ENCODE measurements at places on chromosomes 2 and 18. TPM values are rescaled to one million over a fixed set of nuclear protein-coding genes. Genes with fewer than 3 reads are reported as not detected.
A peak's percentile ranks its signal among the peaks of the same experiment; 100 is the strongest.

DNA sequence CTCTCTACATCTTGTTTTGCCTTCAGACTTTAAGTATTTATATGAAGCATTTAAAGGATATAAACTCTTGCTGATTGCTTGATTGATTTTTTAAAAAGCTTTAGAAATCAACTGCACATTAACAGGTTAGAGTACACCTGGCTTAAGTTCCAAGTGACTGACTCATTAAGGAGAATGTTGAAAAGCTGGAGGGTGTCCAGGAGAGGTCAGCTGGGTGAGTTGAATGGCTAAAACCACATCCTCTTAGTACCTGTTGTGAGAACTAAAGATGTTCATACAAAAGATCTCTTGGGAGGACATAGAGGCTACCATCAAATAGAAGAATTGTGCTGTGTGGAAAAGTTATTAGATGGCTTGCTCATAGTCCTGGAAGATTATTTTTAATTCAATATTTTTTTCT, 206.8 kb downstream of the TXNL1 start:
- no peak for DNase-seq

DSG2 gene
- polyA plus RNA-seq: 41.2 TPM

- DNase-seq: no peak
Observed at GRCh38 chr2:26076001-26076587, 42.2 kb downstream of the RAB10 start.

RABL2A gene
- 2.5 TPM for polyA plus RNA-seq

VSNL1 gene
- polyA plus RNA-seq: 112 TPM

- DNase-seq: peak; percentile 17
Observed at GRCh38 chr2:43636621-43637020, 439 bp upstream of the PLEKHH2 start.

GRCh38 chr2:237393523-237393922, 20.4 kb downstream of the COL6A3 start:
- no peak for DNase-seq

GRCh38 chr2:83956991-83957390, 502.1 kb downstream of the SUCLG1 start:
- no peak for DNase-seq

NTSR2 gene
- polyA plus RNA-seq: not detected

DNA sequence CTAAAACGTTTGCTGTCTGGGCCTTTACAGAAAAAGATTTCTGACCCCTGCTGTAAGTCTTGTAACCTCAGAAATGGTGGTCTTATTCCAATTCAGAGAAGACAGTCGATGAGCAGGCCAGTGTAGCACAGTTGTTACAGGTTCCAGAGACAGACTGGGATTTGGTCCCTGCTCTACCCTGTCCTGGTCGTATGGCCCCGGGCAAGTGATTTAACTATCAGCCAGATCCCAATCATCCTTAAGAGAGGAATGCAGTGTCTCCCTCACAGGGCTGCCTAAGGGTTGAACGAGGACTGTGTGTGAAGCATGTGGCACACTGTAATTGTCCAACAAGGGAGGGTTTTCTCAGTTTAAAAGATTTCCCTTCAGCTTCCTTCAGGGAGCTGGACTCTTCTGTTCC, 47.2 kb downstream of the HK2 start:
- DNase-seq: no peak

DNA sequence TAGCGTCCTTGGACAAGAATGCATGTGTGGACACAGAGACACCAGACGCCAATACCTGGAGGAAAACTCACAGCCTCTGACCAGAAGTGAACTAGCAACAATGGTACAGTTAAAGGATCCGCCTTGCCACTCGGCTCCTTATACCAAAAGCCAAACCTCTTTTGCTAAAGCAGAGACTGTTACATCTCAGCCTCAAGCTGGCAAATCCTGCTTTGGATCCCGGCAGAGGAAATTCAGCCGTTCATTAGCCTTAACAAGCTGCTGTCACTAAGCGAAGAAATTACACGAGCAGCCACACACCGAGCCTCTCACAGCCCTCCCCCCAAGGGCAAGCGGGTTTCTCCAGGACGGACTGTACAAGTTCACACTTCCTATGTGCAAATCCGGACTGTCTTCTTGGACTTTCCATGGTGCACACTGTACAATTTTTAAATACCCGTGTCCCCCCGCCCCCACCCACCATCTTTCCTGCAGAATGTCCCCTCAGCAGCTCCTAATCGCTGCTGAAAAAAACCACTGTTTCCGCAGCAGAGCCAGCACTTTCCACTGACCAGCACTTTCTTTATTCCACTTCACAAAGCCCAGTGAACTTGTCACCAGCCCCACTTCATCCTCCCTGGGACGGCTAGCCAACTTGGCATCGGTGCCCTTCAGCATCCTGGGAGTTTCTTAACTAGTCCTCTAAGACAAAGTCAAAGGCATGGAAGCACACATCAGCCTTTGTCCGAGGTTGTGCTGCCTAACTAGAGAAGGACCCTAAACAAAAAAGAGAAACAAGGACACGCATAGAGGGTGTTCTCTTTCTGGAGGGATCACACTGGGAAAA, 1.5 kb downstream of the KLF7 start:
- peak; percentile 25 for DNase-seq

RAPGEF4 gene
- polyA plus RNA-seq: 1.7 TPM

- DNase-seq: no peak
Observed at GRCh38 chr2:75030218-75031009, 72.0 kb downstream of the POLE4 start.

DNA sequence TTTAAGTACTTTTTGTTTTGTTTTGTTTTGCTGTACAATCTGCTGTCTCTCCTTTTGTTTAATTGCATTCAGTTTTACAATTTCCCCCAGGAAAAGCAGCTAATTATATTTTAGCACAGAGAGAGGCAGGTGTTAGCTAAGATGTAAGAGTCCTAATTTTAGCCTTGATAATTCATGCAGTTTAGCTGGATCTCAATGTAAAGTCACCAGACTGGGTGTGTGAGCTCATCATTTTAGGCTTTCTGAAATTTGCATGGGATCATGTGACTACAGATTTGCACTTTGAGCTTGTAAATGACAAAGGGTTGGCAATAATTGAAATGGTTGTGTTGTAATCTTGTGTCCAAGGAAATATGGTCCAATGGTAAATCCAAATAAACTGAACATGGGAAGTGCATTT, 68.5 kb downstream of the ETAA1 start:
- DNase-seq: no peak

DNA sequence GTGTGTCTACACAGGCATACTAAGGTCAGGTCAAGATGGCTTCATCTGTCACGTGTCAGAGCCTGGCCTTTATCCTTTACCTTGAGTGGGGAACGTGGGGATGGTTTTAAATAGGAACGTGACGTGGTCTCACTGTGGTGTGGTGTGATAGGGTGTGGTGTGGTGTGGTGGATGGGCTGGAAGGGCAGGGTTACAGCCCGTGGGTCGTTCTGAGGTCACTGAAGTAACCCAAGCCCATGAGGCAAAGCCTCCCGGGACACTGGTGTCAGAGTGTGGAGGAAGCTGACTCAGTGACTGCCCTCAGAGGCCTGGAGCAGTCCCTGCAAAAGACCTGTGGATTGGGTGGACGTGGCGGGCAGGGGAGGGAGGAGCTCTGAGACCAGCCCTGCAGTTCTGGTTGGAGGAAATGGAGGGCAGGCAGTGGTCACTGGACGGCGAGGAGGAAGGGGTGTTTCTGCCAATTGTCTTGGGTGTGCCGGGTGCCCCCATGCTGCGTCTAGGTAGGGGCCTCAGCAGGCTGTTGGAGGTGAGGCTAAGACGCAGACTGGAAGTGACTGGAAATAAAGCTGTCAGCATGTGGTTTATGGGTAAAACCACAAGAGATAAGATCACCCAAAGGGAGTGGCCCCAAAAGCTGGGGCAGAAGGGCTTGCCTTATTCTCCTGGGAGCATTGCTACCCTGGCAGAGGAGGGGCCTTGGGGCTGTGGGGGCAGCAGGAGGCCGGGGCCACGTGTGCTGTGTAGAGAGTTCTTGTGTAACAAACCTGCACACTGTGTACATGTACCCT, 84.8 kb downstream of the SH3RF3 start:
- DNase-seq: no peak

- no peak for DNase-seq
Observed at GRCh38 chr2:177636672-177637071, 244.1 kb downstream of the AGPS start.

DNA sequence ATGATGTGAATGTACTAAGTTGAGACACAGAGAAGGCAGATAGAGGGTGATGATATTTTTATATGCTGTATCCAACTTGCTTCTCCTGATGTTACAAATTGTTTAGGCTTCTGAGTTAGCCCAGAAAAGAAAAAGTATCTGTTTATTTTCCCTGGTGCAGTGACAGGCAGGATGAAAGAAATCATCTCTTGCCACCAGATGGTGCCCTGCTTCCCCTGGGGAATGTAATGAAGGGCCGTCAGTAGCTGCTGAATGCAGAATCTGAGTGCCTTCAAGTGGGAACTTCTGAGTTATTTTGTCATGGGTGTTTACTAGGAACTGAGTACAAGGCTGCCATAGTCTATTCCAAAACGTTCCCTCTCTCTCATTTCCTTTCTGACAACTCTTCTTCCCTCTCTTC, 525.6 kb downstream of the MBD2 start:
- peak; percentile 55 for DNase-seq

SH3RF3 gene
- 0.16 TPM for polyA plus RNA-seq

DNA sequence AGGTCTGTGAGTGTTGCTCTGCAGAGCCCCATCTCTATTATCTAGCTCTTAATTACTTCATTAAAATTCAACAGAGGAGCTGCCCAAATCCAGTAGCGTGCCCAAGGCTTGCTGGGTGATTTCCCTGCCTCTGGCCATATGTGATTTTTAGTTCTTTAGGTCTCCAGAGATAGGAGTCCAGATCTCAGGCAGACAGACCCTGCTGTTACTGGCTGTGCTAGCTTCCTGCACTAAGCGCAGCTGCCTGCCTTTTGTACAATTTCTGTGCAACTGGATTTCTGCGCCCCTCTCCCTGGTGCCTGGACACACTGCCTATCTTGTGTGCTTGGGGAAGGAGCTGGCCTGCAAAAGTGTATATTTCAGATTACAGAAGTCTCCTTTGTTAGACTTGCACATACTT, 136.5 kb downstream of the TDRD15 start:
- no peak for DNase-seq

DNA sequence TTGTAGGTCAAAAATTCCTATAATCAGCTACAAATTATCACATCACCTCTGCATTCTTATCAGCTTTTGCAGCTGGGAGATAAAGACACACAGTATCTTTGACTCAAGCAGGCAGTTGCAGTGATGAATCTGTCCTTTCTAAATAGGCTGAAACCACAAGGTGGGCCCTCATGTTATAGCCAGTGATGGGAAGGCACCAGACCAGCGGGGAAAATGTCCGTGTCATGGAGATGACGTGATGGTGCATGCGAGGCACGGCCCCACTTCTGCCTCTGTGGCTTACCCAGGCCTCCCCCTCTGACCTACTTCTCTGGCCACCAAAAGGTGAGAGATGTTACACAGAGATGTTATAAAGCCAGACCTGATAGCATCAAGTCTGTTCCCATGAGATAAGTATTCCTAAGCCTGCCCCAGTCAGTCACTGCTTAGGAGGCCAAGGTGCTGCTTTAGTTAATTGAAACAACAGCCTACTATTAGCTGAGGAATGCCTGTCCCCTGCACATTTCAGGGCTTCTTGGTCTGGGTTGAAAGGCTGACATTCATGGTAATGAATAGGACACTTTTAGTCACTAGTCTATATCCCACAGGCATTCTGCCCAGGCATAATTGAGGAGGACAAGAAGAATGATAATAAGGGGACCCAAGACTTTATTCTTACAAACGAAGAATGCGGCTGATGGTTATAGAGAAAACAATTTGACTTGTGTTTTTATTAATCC, 327.9 kb downstream of the LPIN1 start:
- DNase-seq: no peak

CPO gene
- 0.90 TPM for polyA plus RNA-seq

GRCh38 chr2:85708641-85709040, 14.5 kb downstream of the GNLY start:
- no peak for DNase-seq

- no peak for DNase-seq
Observed at GRCh38 chr2:226904592-226904991, 68.7 kb downstream of the RHBDD1 start.

DNA sequence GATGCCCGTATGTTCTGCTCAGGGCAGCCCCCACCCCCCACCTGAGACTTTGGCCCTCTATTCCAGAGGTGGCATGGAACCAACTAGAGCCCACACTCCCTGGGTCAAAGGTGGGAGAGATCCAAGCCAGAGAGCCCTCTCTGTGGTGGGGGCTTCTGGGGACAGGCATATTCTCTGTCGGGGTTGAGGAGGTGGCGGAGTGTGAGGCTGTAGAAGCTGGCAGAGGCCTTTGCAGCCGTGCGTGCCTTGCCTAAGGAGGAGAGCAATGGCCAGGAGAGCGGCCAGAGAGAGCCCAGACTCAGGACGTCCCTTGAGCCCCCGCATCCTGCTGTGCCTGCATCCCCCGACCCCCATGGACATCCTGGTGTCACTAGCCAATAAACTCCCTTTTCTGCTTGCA, 79.2 kb upstream of the HPCAL1 start:
- no peak for DNase-seq

DNA sequence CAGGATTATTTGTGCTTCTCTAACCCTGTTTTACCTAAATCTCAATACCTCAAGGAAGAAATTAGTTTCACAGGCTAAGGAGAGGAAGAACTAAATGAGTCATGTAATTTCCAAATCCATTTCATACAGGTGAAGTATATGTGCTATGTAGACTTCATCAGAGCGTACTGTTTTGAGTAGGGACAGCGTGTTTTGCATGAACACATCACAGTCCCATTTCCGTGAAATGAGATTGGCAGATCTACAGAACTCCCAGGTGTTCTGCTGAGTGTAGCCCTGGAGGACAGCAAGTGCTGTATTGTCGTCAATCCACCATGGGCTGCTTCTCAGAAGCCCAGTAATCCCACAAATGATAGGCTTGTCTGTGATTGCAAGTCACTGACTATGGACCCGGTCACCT, 97.7 kb downstream of the XRCC5 start:
- no peak for DNase-seq

DNA sequence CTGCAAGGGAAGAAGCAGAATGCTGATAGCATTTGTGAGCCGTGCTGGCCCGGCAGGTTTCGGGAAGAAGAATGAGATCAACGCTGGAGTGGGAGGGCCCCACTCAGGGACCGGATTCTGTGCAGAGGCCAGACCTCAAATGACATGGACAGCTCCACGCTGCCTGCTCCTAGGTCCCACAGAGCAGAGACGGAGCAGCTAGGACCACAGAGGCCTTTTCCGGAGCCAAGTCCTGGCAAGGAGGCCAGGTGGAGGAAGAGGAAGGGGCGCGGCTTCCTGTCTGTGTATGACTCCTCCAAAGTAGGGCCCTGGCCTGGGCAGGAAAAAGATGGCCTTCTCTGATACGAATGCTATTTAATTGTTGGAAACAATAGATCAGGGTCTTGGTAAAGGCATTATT, 139.9 kb downstream of the LRRC30 start:
- no peak for DNase-seq

DNA sequence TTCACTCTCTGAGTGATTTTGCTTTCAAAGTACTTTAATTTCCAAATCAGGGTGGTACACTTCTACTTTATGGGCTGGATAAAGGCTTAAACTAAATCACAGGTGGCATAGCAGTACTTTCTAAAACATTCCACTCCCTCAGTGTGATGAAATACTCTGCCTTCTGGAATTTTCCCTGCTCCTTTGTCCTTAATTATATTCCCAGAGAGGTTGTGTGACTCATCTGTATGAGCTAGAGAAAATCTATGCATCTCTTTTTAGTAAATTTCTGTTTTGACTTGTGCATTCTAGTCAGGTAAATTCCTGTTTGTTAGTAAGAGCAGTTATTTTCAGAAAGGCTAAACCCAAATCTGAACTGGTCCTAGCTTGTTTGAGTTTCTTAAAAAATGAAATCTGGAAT, 29.0 kb upstream of the PLA2R1 start:
- DNase-seq: no peak
